HT1080 (cell line): ENCODE measurements at places on chromosomes 6 and 20.

GRCh38 chr20:44219170-44219730 lies 8.7 kb upstream of the OSER1 start:
- DNase-seq = no peak

DNA sequence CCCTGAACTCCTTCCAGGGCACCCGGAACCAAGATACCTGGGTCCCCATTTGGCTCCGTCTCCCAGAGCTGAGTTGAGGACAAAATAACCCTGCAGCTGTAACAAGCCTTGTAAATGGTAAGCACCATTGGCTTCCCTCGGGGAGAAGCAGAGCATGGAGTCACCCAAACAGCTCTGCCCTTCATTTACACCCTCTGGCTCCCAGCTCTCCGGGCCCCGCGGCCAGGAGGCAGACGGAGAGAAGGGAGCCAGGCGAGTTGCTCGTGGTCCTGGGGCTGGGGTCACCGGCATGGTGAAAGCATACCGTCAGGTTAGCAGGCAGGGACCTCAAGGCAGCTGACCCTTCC lies 2.1 kb downstream of the TFEB start:
- DNase-seq = no peak

DNA sequence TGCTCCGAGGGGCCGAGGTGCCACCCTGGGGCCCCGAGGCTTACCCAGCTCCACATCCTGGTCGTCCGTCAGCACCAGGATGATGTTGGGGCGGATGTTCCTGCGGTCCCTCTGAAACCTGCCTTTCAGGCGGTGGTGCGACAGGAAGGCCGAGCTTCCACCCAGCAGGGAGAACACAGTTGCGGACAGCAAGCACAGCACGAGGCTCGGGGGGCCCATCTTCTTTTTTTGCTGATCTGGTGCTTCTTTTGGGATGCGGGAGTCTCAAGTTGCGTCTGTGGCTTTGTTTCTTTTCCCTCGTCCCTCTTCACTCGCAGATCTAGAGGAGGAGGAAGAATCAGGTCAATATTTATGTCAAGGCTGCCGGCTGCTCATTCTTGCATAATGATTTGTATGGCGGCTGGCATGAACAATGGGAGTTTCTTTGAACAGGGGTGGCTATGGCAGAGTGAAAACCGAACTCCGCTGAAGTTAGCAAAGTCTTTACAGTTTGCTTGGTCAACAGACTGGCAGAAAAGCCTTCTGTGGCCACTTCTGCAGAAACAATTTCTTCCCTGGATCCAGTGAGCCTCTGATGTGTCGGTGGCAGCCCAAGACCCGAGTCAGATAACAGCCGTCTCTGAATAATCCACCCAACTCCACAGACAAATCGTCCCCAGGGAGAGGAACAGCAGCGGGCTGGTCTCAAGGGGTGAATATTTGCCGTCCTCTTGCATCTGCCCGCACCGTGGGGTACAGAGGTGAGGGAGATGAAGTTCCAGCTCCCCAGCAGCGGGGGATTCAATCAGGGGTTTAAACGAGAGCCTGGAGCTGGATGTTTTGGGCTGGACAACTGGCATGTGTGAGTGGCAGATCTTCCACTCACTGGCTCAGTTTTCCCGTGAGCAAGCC lies 27.9 kb downstream of the SULF2 start:
- DNase-seq = no peak

DNA sequence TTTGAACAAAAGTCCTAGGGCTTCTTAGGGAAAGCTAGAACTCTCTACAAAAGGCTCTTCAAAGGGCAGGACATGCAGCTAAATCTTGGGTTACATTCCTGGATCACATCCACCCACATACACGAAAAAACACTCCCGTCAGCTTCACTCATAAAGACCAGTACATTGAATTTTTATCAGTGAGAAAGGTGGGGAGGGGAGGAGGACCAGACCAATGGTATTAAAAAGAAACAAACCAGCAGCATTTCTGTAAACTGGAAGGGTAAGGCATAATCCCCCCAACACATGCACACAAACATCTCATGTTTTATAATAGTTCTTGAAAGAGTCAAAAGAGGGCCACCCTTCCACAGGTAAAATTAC lies 31.6 kb downstream of the MYLK4 start:
- DNase-seq = no peak

DNA sequence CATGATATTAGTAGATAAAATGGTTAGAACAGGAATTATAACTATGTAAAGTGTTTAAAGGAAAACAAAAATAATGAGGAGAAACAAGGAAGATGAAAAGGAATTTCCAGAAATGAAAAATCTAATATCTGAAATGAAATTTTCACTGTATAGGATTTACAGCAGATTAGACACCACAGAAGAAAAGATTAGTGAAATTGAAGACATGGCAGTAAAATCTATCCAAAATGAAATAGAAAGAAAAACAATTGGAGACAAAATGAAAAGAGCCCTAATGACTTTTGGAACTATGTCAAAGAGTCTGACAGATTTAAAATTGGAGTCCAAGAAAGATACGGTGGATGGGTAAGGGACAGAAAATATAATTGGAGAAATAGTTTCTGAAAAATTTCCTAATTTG lies 174.2 kb downstream of the AKAP7 start:
- DNase-seq = no peak

GRCh38 chr6:78917788-78918187 lies 50.4 kb downstream of the IRAK1BP1 start:
- DNase-seq = no peak

DNA sequence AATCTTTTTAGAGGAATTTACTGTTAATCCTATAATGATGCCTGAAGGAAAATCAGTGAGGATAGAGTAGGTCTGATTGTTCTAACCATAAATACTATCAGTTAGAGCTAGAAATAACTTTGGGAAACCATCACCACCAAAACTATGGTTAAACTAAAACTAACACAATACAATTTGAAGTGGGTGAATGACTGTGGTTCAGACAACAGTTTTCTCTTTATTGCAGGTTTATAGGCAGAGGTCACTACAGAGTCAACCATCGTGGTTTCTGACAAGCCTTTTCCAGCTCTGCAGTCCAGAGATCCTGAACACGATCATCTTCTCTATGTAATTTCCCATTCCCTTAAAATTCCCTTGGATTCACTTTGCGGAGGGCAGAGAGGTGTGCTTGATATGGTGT lies 134.3 kb downstream of the IBTK start:
- no peak for DNase-seq

GRCh38 chr6:169665289-169665688 lies 36.5 kb downstream of the WDR27 start:
- DNase-seq = no peak

DNA sequence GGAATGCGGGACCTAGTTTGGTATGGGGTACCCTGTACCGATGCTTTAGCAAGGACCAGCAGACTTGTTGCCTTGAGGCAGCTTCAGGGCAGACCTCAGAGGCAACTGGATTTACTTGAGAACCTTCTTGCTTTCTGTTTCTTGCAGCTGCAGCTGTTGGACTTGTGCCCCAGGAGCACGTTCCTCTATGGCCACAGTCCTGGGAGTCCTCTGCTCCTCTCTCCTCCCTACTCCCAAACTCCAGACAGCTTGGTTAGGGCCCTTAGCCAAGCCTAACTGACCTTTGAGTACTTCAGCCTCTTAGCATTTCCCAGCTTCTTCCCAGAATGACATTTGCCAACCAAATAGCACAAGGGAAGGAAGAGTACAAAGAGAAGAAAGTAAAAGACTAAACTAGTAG lies 34.7 kb downstream of the GHRH start:
- no peak for DNase-seq

DNA sequence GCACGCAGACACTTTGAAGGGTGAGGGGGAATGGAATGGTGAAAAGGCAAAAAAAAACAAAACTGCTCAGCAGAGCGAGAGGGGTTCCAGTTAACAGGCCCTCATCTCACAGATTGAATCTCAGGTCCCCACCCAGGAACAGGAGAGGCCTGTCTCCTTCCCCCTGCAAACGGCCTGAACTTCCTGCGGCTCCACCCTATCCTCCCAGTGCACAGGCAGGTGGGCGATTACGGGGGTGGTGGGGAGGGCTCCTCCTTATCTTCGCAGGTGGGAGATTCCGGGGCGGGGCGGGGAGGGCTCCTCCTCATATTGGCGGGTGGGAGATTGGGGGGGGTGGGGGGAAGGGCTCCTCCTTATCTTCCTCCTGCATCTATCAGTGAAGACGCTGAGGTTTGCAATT lies 129.0 kb downstream of the SOX4 start:
- no peak for DNase-seq

GRCh38 chr6:25179051-25179778 lies 100.0 kb upstream of the CARMIL1 start:
- no peak for DNase-seq
